AG09319 (cell line): ENCODE measurements at places on chromosomes 12 and 14.

GRCh38 chr12:130162745-130163460 lies 639 bp downstream of the FZD10 start:
- no peak for DNase-seq

DNA sequence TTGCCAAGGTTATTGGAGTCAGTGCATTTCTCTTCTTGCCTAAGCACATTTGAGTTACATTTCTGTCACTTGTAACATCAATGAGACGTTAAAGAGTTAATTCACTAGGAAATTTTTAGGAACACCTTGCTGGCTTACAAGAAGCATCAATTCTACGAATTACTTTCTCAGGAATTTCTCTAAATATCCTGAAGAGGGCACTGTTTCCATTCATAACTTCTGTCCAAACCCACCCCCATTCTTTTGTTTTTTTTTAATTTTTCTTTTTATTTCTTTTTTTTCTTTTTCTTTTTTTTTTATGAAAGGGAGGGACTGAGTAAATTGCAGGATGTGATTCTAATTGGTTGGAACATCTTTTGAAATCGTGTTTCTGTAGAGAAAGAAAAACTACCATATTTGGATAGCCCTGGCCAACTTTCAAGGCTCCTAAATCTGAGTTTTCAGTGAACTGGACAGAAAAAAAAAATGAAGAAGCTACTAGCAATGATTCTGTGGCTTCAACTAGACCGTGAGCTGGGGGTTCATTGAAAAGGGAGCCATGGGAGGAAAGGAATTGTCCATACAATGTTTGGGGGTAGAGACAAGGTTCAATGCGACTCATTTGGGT lies 285.3 kb downstream of the DAD1 start:
- no peak for DNase-seq

DNA sequence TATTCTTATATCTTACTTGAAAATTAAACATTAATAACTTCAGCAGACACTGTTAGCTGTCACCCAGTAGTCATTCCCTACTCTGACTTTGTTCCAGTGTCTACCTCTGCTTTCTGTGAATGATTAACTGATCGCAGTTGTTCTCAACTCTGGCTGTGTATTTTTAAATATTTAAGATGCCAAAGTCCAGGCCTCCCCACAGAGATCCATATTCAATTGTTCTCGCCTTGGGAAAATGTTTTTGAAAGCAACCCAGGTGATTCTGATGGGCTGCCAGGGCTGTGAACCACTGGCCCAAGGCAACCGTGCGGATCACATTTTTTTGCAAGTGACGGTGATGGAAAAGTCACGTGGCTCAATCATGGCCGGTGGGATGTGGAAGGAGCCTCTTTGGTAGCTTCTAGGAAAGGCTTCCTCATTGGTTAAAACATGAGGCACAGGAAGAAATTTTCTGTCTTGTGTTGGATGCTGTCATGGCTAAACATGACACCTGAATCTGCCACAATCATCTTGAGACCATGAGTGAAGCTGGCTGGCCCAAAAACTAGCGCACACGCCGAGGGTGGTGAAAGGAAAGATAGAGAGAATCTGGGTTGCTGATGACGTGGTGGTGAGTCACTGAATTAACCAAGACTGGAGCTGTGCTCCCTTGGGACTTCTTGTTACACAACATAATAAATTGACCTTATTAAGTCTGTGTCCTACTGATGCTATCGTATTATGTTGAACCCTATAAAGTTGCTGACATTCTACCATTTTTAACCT lies 37.2 kb downstream of the RDH12 start:
- peak; percentile 79 for DNase-seq

GRCh38 chr12:81758421-81759189 lies 545 bp downstream of the PPFIA2 start:
- no peak for DNase-seq
